ENCODE measurements at places on chromosomes 13 and 19.
A peak's percentile ranks its signal among the peaks of the same experiment; 100 is the strongest.

DNA sequence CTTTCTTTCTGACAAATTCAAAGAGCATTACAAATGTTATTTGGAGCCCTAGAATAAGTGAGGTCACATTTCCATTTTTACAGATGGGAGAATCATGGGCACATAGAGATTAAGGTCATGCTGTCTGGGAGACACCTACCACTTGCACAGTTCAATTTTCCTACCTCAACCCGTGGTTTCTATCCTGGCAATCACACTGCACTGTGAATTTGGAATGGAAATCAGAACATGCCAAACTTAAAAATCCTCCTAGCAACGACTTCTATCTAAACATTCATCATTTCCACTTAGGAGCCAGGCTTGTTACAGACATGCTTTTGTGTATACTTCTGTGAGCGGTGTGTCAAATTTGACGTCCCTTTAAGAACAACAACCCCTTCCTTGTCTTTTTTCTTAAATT, 251.5 kb downstream of the DNAJC15 start:
- H3K27me3 ChIP-seq = peaks cover 6% of the 10 kb centered on the region
- no peaks in the 10 kb centered on the region for H3K36me3 ChIP-seq
- H3K27ac ChIP-seq = no peak overlapping the region
- DNase-seq = no peak

GRCh38 chr13:51324714-51325420, 14.6 kb upstream of the SERPINE3 start:
- H3K4me1 ChIP-seq = no peaks in the 10 kb centered on the region
- DNase-seq = no peak
- H3K27me3 ChIP-seq = peaks cover 19% of the 10 kb centered on the region

- no peak overlapping the region for H3K27ac ChIP-seq
- H3K27me3 ChIP-seq = peaks cover 7% of the 10 kb centered on the region
- peaks cover 7% of the 10 kb centered on the region for H3K4me1 ChIP-seq
- no peak overlapping the region for H3K4me3 ChIP-seq
These were observed 43.2 kb downstream of the RGCC start for GRCh38 chr13:41500511-41500910.

GRCh38 chr13:34698945-34699344, 243.1 kb upstream of the NBEA start:
- no peaks in the 10 kb centered on the region for H3K27me3 ChIP-seq
- no peaks in the 10 kb centered on the region for H3K36me3 ChIP-seq
- H3K27ac ChIP-seq = peak overlapping the region; percentile 19
- H3K4me1 ChIP-seq = peaks cover 41% of the 10 kb centered on the region
- DNase-seq = no peak

- H3K4me3 ChIP-seq = peak within 1 kb of the TSS; percentile 89
- DNase-seq = peak; percentile 60
- peaks cover 15% of the 10 kb centered on the region for H3K36me3 ChIP-seq
- H3K27me3 ChIP-seq = peaks cover 88% of the 10 kb centered on the region
- H3K4me1 ChIP-seq = peaks cover 64% of the 10 kb centered on the region
These were observed at the start of gene MEIS3 for GRCh38 chr19:47419030-47419783. MEIS3 (minus strand) TSS chr19:47419527; CDS start chr19:47419081, 446 bp downstream.

DNA sequence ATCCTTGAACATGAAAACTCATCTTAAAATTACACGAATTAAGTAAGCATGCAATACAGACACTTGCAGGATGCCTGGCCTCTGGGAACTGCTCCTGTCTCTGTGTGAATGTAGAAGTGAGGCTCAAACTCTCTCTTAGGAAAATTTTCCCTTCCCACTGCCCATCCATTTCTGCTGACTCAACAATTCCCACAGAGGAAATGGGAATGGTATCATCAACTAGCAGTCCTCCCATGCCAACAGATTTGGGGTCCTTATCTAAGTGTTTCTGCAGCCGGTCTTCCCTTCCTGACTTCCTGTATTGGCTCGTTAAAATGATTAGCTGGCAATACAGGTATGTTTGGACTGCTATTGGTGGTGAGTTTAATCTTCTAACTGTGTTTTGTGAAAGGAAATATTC, 85.8 kb downstream of the DOCK9 start:
- H3K4me3 ChIP-seq = no peak overlapping the region
- H3K27ac ChIP-seq = peak overlapping the region; percentile 80
- H3K4me1 ChIP-seq = peaks cover 55% of the 10 kb centered on the region
- no peaks in the 10 kb centered on the region for H3K27me3 ChIP-seq
- DNase-seq = no peak

- no peak overlapping the region for H3K4me3 ChIP-seq
- H3K27me3 ChIP-seq = peaks cover 3% of the 10 kb centered on the region
- no peak overlapping the region for H3K27ac ChIP-seq
- H3K36me3 ChIP-seq = no peaks in the 10 kb centered on the region
- H3K4me1 ChIP-seq = peaks cover 7% of the 10 kb centered on the region
- no peak for DNase-seq
These were observed 106.0 kb upstream of the CSNK1A1L start for GRCh38 chr13:37211487-37211886.

- H3K36me3 ChIP-seq = no peaks in the 10 kb centered on the region
- no peaks in the 10 kb centered on the region for H3K4me1 ChIP-seq
- H3K4me3 ChIP-seq = no peak overlapping the region
- no peak for DNase-seq
These were observed 137.1 kb downstream of the AKAP11 start for GRCh38 chr13:42409075-42409474.

GRCh38 chr13:113076681-113077401, 28.8 kb upstream of the F7 start:
- H3K27ac ChIP-seq = no peak overlapping the region
- peaks cover 34% of the 10 kb centered on the region for H3K36me3 ChIP-seq
- H3K4me1 ChIP-seq = no peaks in the 10 kb centered on the region
- H3K27me3 ChIP-seq = peaks cover 5% of the 10 kb centered on the region
- DNase-seq = no peak
- no peak overlapping the region for H3K4me3 ChIP-seq

DNA sequence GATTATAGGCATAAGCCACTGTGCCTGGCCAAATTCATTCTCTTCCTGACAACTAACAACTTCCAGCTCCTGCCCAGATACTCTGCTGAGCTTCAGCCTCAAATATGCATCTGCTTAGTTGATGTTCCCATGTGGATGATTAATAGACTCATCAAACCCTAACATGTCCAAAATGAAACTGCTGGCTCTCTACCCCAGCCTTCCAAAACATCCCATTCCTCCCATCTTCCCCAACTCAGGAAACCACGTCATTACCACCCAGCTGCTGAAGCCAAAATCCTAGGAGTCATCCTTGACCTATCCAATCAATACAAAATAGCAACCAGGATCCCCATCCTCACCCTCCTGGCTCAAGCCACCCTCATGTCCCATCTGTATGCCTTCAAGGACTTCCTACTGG, 20.9 kb downstream of the POU2F2 start:
- DNase-seq = no peak
- no peaks in the 10 kb centered on the region for H3K36me3 ChIP-seq
- H3K27ac ChIP-seq = peak overlapping the region; percentile 44
- no peak overlapping the region for H3K4me3 ChIP-seq
- H3K27me3 ChIP-seq = peaks cover 41% of the 10 kb centered on the region
